Gastroesophageal sphincter (tissue), 4 donors: ENCODE measurements at places on chromosomes 16 and 17.

DNA sequence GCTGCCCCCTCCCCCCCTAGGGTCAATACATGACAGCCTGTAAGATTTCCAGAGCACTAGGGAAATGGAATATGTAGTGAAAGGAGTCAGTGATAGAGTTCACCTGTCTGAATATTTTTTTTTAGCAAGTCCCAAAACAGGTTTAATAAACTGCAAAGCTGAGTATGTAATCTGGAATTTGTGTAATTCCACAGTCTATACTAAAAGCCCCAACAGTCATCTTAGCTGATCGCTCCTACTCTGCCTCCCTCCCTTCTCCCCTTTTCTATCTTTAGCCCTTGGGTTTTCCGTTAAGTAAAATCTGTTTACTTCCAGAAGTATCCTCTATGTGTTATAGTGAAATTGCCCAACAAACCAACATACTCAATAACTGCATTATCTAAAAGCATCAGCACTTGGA lies 3.5 kb downstream of the CDH13 start:
- H3K4me1 ChIP-seq: peaks cover 6% of the 10 kb centered on the region
- peak overlapping the region; percentile 79 for H3K27ac ChIP-seq
- peaks cover 77% of the 10 kb centered on the region for H3K27me3 ChIP-seq
- no peaks in the 10 kb centered on the region for H3K36me3 ChIP-seq

- no peak overlapping the region for H3K4me3 ChIP-seq
- H3K27me3 ChIP-seq: no peaks in the 10 kb centered on the region
- no peak for ATAC-seq
- H3K36me3 ChIP-seq: no peaks in the 10 kb centered on the region
- H3K4me1 ChIP-seq: no peaks in the 10 kb centered on the region
Observed at GRCh38 chr16:79468631-79469030, 131.9 kb downstream of the MAF start.

GRCh38 chr16:56909527-56909979 lies 22.4 kb upstream of the HERPUD1 start:
- no peaks in the 10 kb centered on the region for H3K4me1 ChIP-seq
- no peak overlapping the region for H3K4me3 ChIP-seq
- no peaks in the 10 kb centered on the region for H3K36me3 ChIP-seq
- no peak overlapping the region for H3K27ac ChIP-seq
- H3K27me3 ChIP-seq: no peaks in the 10 kb centered on the region

DNA sequence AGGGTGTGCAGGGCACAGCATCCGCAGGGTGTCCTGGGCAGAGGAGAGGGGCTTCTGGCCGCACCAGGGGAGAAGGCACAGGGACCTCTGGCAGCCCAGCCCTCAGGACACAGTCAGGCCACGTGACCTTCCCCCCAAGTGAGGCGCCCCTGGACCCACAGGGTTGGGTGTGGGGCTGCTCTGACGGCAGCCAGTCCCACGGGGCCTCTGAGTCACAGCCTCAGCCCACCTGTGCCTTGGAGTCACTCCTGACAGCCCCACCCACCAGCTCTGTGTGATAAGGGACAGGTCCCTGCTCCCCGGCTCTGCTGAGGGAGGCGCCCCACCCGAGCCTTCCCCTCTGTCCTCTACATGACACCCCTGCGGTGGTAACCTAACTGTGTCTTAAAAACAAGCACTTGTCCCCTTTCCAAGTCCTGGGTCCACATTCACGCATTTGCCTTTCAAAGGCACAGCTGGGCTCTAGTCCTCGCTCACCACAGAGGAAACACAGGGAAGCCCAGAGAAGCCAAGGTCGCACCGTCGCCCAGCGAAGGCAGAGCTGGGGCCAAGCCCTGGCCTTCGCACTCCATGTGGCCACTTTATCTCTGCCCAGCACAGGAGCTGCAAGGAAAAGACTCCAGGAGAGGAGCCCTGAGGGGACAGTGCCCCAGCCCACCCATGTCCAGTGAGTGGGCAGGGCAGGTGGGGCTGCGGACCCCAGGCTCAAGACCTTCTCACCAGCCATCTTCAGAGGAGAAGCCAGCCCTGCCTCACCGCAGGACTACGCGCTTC lies 5.1 kb upstream of the NPTX1 start:
- no peak overlapping the region for H3K4me3 ChIP-seq
- H3K27ac ChIP-seq: no peak overlapping the region
- H3K27me3 ChIP-seq: peaks cover 99% of the 10 kb centered on the region
- H3K4me1 ChIP-seq: peaks cover 26% of the 10 kb centered on the region

GRCh38 chr16:24540602-24541210 lies 1.3 kb downstream of the RBBP6 start:
- H3K4me1 ChIP-seq: peaks cover 49% of the 10 kb centered on the region
- H3K36me3 ChIP-seq: no peaks in the 10 kb centered on the region
- ATAC-seq: no peak
- peak overlapping the region; percentile 99 for H3K27ac ChIP-seq
- no peaks in the 10 kb centered on the region for H3K27me3 ChIP-seq
- peak overlapping the region; percentile 89 for H3K4me3 ChIP-seq

DNA sequence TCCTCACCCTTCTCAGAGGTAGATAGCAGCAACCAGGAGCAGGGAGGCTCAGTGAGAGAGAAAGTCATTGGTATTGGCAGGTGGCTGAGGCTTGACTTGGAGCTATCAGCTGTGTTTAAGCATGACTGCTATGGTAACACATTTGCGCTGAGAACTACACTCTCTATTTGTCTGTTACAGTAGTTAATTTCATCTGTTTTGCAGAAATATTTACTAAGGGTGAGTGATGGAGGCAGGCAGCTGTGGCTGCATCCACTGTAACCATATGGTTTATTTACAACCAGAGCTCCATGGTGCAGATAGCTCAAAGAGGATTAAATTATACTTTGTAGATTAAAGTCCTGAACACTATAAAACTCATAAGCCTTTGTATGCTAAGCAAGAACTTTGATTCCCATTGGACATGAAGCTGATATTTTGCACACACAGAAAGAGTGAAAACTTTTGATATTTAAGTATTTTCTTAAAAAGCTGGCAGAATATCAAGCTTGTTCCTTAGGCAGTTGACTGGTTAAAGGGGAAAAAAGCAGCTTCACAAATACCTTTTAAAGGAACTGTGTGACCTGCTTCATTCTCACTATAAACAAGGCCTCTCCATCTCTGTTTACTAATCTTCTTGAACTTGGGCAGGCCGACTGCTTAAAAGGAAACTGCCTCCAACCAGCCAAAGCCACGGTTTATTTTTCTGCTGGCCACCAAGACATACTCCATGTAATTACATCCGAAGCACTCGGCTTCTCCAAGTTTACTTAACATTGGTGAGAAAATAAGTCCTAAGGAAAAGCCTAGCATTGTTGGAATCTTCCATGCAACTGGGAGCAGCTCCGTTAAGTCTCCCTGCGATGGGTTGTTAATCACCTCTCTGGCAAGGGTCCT lies 299.8 kb upstream of the ZFHX3 start:
- ATAC-seq: no peak
- H3K27me3 ChIP-seq: peaks cover 7% of the 10 kb centered on the region

- H3K4me3 ChIP-seq: peak overlapping the region; percentile 89
- ATAC-seq: peak; percentile 19
- peaks cover 55% of the 10 kb centered on the region for H3K27me3 ChIP-seq
- peaks cover 9% of the 10 kb centered on the region for H3K36me3 ChIP-seq
Observed at GRCh38 chr16:86508028-86508946, 2.0 kb upstream of the FOXF1 start.

GRCh38 chr16:68823401-68824135 lies 19.8 kb upstream of the TANGO6 start:
- no peaks in the 10 kb centered on the region for H3K4me1 ChIP-seq
- H3K4me3 ChIP-seq: no peak overlapping the region
- H3K27ac ChIP-seq: no peak overlapping the region
- no peaks in the 10 kb centered on the region for H3K27me3 ChIP-seq

DNA sequence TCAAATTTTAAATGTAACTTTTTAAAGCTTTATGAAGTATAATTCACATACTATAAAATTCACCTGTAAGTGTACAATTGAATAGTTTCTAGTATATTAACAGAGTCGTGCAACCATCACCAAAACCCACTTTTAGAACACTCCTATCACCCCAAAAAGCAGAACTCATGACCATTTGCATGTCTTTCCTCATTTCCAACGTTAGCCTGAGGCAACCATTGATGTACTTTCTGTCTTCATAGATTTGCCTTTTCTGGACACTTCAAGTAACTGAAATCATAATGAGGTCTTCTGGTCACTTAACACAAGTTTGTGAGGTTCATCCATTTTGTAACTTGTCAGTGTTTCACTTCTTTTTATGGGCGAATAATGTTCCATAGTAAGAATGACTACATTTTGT lies 33.2 kb downstream of the METTL16 start:
- no peak overlapping the region for H3K27ac ChIP-seq
- H3K27me3 ChIP-seq: no peaks in the 10 kb centered on the region
- H3K4me1 ChIP-seq: no peaks in the 10 kb centered on the region
- no peak overlapping the region for H3K4me3 ChIP-seq
- no peaks in the 10 kb centered on the region for H3K36me3 ChIP-seq
- ATAC-seq: no peak

DNA sequence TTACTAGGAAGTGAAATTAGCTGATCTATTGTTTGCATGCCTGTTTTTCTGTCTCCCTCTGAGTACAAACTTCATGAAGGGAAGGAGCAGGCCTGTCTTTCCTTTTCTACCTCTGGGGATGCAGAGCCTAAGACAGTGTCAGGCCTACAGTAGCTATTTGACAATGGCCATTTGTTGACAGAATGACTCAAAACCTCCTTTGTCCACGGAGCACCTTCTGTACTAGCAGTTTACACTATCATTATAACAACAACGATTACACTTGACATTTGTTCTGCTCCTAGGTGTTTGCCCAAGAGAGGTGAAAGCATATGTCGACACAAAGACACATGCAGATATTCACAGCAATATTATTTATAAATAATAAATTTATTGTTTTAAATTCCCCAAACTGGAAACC lies 132.3 kb upstream of the IRX3 start:
- no peak overlapping the region for H3K4me3 ChIP-seq
- no peak for ATAC-seq
- peaks cover 22% of the 10 kb centered on the region for H3K27me3 ChIP-seq
- H3K27ac ChIP-seq: no peak overlapping the region

DNA sequence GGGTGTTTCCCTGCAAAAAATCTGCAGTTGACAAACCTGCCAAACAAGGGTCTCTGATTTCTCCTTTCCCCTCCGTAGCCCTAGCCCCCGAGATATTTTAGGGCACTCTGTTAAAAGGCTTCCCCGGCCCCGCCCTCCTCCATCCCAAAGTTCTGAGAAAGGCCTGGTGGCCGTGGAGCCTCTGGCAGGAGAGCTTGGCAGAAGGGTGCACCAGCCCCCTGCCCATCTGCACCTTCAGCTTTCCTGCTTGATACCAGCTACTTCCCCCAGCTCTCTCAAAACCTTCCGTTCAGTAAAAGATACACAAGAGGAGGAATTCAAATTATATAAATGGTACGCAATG lies 711 bp upstream of the CANT1 start:
- H3K27me3 ChIP-seq: no peaks in the 10 kb centered on the region
- H3K4me3 ChIP-seq: peak overlapping the region; percentile 65
- H3K4me1 ChIP-seq: peaks cover 4% of the 10 kb centered on the region
- peak overlapping the region; percentile 85 for H3K27ac ChIP-seq
